ENCODE measurements at places on chromosomes 1 and 21. TPM values are rescaled to one million over a fixed set of nuclear protein-coding genes. Genes with fewer than 3 reads are reported as not detected.

INKA2 gene
- total RNA-seq: 13.7 TPM

SLC30A2 gene
- total RNA-seq: not detected

RGS16 gene
- total RNA-seq: 3.9 TPM

PIGC gene
- total RNA-seq: 11.1 TPM

LMX1A gene
- not detected for total RNA-seq

CCDC30 gene
- total RNA-seq: 1.1 TPM

KCNJ6 gene
- not detected for total RNA-seq

ZSWIM5 gene
- 0.16 TPM for total RNA-seq

TRIM58 gene
- total RNA-seq: 0.06 TPM

RNF186 gene
- total RNA-seq: not detected

PLXNA2 gene
- 43.1 TPM for total RNA-seq

PGLYRP3 gene
- 0.16 TPM for total RNA-seq

ACTL8 gene
- total RNA-seq: not detected

ALX3 gene
- total RNA-seq: not detected

IVL gene
- not detected for total RNA-seq

NUDT4B gene
- total RNA-seq: 36.6 TPM

EEIG2 gene
- 1.9 TPM for total RNA-seq

CYP4A22 gene
- not detected for total RNA-seq

MTARC1 gene
- total RNA-seq: 3.8 TPM

C1QB gene
- not detected for total RNA-seq

FCRL4 gene
- total RNA-seq: not detected

ATP13A2 gene
- total RNA-seq: 152 TPM

GCSAML gene
- total RNA-seq: under 0.01 TPM

NUP210L gene
- total RNA-seq: 0.16 TPM

EPS15 gene
- total RNA-seq: 69.2 TPM
